Activated naive CD8-positive, alpha-beta T cell treated with anti-CD3 and anti-CD28 coated beads, Interleukin-2, amount 50 U/mL, for 24 hours (primary cell): ENCODE measurements at places on chromosomes 3 and 15.
A peak's percentile ranks its signal among the peaks of the same experiment; 100 is the strongest.

DNA sequence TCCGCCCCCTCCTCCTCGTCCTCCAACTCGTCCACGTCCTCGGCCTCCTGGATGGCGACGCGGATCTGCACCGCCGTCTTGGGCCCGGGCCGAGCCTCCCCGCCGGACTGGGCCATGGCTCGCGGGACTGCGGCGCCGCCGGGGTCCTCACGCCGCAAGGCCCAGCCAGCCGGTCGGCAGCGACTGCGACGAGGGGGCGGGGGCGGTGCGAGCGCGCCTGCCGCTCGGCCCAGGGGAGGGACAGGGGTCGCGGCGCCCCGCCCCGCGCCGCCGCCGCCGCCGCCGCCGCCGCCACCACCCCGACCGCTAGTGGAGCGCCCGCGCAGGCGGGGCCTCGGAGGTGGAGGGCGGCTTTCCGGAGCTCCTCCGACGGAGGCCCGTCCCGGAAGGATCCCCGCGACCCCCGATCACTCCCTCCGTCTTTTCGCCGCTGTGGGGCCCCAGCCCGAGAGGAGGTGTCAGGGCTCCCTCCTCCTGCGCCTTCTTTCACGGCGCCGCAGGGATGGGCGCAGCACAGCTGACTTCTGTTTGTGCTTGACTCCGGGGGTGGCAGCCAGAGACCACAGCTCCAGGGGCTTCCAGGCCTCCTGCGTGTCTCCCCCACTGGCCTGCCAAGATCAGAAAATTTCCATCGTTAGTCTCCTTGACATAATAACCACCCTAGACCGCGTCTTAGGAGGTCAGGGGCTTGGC lies at the start of gene LARP6:
TSS of gene LARP6 (minus strand) at position 185 of the 693 bp plus-strand sequence. CDS start at position 116, 69 bp downstream.
- peak; percentile 21 for DNase-seq

- no peak for DNase-seq
Measured at GRCh38 chr3:197354568-197355001, 56.2 kb upstream of the DLG1 start.

DNA sequence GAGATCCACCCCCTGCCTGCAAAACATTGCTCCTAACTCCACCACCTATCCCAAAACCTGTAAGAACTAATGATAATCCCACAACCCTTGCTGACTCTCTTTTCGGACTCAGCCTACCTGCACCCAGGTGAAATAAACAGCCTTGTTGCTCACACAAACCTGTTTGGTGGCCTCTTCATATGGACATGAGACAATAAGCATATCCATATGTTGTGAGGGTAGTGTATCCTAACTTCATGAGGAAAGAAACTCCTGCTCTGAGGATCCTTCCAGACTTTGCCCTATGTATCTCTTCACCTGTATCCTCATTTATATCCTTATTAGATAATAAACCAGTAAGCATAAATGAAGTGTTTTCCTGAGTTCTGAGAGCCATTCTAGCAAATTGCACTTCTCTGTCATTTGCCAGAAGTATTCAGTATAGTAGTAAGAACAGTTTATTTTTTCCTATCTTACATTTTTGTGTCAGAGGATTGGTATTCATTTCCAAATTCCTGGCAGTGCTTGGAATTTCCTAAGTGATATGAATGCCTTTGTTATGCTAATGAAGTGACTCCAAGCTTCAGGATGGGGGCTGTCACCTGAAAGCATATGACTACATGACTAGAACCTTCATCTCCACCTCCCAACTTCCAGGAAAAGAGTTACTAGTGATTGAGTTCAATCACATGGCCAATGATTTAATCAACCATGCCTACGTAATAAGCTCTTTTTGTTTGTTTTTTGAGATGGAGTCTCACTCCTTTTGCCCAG lies 30.2 kb downstream of the TTBK2 start:
- no peak for DNase-seq

GRCh38 chr3:13580256-13581023 lies 31.5 kb downstream of the FBLN2 start:
- DNase-seq = no peak

GRCh38 chr3:120670576-120670975 lies 11.5 kb downstream of the HGD start:
- DNase-seq = no peak

- no peak for DNase-seq
Measured at GRCh38 chr15:69497667-69498066, 45.0 kb downstream of the RPLP1 start.

- DNase-seq = peak; percentile 35
Measured at GRCh38 chr3:129315223-129315997, 36.7 kb downstream of the HMCES start.
